ENCODE measurements at places on chromosomes 16 and 17.

DNA sequence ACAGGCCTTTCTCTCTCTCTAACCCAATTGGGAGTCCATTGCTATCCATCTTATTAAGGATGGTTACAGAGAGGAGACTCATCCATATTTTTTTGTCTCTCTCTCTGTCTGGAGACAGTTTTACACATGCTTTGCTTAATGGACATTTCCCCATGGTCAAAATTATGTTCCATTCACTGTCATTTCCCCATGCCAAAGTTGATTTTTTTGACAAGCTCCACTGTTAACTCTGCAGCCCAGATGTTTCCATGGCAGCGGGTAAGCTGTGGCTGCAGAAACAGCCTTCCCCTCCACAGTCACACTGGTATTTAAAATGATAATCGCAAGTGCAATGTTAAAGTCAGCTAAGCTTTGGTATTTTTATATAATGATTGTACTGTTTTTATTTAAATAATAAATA is 63.9 kb upstream of the HLF start:
- no peak for DNase-seq

GRCh38 chr16:71424626-71425025 is 17.2 kb downstream of the TLE7 start:
- no peak for DNase-seq

DNA sequence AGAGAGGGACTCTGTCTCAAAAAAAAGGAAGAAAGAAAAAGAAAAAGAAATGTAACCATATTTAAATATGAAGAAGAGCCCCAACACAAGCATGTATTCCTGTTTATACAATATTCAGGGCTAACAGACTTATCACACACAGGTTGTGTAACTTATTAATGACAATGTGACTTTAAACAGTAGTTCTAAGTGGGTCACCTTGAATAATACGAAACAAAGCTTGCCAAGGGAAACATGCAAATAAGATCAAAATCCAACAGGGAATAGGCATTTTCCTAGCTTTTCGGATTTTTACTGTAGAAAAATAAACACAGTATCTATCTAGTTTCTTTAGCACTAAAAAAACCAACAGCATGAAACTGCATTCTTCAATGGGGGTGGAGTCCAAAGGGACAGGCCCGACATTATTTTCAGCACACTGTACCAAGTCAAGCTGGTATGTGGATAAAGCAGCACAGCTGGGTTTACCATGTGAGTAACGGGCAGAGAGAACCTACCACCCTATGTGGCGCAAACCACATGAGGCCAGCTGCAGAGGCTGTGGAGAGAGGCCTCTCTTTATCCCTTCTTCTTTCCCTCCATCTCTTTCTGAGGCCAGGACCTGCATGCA is 45.3 kb downstream of the TOM1L2 start:
- DNase-seq = no peak

GRCh38 chr16:69240331-69240730 is 53.4 kb downstream of the SNTB2 start:
- DNase-seq = no peak

- no peak for DNase-seq
Observed at GRCh38 chr16:53129281-53130158, 74.7 kb downstream of the CHD9 start.

GRCh38 chr16:24094660-24095059 is 161.5 kb upstream of the CACNG3 start:
- no peak for DNase-seq

GRCh38 chr16:53153130-53153529 is 98.3 kb downstream of the CHD9 start:
- no peak for DNase-seq

DNA sequence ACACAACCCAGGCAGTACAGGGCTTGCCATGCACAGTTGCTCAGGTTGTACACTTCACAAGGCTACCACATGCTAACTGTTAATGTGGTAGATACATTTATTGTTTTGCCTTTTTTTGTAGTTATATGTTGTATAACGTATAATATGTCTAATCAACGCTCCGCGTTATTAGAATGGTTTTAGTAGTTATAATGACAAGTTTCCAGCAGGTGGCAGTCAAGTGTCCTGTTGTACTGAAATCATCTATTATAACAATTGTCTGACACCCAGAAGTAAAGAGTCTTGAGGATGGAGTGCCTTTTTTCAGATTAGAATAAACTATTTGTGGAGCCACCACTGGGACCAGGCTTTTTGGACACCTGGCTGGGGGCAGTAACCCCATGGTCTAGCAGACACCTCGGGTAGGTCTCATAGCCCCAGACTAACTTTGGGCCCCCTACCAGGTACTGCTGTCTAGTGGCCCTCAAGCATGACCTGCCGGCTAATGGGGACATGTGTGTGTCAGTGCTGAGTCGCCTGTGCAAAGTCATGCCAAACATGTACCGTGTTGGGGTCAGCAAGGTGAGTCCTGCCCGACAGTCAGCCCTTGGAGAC is 32.8 kb downstream of the MYO15A start:
- no peak for DNase-seq

DNA sequence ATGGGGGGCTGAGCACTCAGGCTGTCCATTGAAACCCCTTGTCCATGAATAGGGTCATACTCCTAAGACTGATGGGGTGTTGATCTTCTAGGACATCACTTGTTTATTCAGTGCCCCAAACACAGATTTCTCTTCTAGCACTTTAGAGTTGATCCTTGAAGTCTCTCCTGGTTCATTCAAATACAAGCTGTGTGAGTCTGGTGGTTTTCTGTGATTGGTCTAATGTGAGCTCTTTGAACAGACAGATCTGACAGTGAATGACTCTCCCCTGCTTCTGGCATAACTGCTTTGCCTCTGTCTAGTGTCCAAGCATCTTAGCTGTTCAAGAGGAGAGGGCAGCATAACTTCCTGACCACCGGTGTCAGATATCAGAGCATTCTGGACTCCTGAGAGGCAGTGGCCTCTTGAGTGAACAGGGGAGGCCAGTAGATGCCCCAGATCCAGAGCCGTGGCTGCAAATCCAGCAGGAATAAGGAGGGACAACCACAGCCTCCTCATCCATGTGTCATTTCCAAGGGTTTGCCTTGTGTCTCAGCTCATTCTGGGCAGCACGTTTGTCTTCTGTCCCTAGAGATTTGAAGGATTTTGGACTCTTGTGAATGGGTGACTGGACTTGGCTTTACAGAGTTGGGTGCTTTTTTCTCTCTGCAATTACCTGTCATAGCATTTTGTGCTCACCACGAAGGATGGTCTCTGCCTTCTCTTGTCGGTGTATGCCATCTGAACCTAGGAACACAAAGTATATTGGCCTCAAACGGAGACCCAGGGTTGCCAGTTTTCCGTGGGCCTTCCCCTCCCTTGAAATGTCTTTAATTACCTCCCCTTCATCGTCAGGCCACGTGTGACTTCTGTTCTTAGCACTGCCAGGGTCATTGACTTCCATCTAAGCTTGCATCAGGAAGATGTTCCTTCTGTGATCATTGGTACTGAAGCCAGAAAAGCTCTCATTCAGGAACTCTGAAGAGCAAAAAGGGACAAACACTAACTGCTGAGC is 13.9 kb upstream of the CLEC18C start:
- no peak for DNase-seq

GRCh38 chr17:65482201-65482600 is 79.2 kb downstream of the AXIN2 start:
- DNase-seq = no peak

- DNase-seq = no peak
Observed at GRCh38 chr17:54883939-54884338, 16.7 kb upstream of the TOM1L1 start.
